ENCODE measurements at places on chromosomes 3 and 15.

GRCh38 chr15:39432026-39432425, 148.9 kb upstream of the THBS1 start:
- DNase-seq = no peak

DNA sequence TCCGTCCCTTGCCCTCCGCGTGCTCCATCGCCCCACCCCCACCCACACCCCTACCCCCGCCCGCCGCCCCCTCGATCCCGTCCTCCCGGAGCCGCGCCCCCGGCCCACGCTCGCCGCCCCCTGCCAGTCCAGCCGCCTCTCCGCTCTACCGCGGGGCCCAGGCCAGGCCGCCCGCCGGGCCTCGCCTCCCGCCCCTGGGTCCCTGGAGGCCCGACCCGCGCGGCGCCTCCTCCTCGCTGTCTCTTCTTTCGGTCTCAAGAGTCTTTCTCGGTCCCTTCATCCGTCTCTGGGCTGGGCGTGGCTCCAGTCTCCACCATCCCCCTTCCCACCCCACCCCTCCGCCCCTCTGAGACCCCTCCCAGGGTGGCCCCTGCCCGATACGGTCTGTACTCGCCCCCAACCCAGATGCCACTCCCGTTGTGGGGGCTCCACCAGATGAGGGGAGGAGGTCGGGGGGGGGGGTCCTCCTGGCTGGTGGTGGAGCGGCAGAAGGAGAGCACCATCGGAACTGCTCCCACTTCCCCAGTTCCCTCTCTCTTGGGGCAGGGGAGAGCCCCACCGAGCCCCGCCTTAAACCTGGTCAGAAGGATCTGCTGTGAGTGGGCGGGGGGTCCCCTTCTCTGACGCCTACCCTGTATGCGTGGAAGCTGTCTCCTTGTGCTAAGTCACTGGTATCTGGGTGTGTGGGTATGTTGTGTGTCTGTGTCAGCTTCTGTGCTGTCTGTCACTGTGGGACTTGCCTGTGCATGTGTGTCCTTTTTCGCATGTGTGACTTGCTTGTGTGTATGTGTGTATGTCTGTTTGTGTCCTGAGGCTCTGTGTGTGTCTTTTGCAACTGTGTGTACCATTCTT, 1.0 kb downstream of the PRKCD start:
- no peak for DNase-seq

DNA sequence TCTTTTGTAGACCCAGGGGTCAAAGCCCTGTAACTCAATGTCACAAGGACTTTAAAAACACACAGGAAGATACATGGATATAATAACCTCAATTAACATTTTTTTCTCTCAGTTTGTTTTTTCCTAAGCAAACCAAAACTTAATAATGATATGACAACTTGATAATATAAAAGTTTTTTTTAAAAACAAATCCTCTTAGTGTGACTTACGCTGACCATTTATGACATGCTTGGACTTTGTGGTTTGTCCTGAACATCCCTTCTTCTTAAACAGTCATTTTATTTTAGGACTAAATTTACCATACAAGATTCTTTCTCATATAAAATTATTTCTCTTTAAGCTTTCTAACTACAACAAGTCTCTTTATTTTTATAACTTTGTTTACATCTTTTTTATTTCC, 25.4 kb upstream of the FAM3D start:
- DNase-seq = peak; percentile 41

DNA sequence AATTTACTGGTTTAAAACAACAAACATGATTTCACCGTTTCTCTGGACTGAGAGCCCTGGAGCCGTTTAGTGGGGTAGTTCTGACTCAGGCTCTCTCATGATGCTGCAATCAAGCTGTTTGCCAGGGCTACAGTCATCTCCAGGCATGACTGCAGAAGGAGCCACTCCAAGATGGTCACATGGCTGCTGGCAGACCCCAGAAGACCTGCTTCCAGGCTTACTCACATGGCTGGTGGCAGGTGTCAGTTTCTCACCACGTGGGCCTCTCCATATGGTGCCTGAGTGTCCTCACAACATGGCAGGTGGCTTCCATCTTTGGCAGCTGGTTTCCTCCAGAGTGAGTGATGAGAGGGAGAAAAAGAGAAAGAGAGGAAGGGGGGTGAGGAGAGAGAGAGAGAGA, 378.3 kb upstream of the RGMA start:
- DNase-seq = no peak

GRCh38 chr3:140468407-140468806, 209.5 kb upstream of the TRIM42 start:
- no peak for DNase-seq

DNA sequence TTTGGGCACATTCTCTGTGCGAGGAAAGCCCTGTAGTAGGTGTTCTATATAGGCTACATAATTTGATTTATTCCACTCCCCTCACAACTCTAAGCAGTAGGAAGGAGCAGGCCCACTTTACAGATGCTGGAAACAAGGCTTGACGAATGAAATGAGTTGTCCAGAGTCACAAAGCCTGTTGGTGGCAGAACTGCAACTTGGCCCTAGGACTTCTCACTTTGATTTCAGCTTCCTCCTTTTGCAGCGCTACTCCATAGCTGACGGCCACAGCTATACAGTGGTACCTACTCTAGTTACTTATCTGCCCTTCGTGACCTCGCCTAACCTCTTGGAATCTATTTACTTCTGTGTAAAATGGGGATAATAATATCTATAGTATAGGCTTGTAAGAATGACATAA, 2.5 kb upstream of the IRAK2 start:
- no peak for DNase-seq

- DNase-seq = peak; percentile 48
Observed at GRCh38 chr3:9727041-9727595, 4.4 kb upstream of the BRPF1 start.

DNA sequence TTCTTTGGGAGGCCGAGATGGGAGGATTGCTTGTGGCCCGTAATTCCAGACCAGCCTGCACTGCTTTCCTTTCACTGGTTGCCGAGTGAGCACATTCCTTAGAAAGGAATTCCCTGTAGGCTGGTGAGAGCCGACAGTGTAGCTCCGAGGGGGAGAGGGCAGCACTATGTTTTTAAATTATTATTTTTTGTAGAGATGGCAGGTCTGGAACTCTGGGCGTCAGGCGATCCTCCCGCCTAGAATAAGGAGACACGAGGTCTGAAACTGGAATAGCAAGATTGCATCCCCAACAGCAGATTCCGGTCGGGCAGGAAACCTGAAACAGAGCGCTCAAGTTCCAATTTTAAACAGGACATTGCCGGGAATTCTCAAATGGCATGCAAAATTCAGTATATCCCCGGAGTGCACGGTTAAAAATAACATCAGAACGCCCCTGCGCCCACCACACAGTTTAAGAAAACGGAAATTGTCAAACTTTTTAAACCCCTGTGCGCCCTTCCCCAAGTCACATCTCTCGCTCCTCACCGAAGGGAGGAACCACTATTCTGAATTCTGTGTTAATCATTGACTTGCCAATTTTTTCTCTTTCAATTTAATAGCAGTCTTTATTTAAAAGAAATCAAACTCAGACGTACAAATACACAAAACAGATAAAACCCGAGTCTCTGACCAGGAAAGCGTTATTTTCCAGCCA, 643 bp upstream of the RNU5B-1 start:
- peak; percentile 44 for DNase-seq

- no peak for DNase-seq
Observed at GRCh38 chr15:70268698-70269251, 171.1 kb upstream of the TLE3 start.

DNA sequence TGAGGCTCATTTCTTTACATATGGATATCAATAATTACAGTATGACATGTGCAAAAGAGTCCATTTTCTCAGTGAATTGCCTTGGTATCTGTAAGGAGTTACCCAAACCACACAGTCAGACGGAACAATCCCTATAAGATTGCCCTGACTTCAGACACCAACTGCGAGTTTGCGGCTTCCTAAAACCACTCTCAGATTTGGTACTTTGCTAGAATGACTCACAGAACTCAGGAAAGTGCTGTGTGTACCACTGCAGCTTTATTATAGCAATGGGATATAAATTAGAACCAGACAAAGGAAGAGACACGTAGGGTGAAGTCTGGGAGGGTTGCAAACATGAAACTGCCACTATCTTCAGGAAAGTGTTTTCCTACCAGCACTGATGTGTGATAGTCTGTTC, 45.8 kb upstream of the ATP13A3 start:
- no peak for DNase-seq

- no peak for DNase-seq
Observed at GRCh38 chr3:178546079-178546478, 9.8 kb downstream of the KCNMB2 start.

DNA sequence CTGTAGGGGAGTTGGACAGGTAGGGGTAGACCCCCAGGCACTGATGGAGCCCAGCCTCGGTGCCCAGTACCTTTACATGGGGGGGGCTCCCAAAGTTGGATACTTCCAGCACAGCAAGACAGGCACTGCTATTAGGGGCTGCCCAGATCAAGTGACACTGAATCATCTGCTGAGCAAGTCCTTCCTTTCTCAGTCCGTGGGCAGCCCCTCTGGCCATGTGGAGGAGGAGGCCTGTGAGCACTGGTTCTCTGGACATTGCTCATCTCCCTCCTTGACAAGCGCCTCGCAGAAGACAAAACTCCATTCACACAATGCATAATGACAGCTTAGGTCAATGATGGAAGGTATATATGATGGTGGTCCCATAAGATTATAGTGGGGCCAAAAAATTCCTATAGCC, 35.7 kb downstream of the EEFSEC start:
- DNase-seq = no peak

DNA sequence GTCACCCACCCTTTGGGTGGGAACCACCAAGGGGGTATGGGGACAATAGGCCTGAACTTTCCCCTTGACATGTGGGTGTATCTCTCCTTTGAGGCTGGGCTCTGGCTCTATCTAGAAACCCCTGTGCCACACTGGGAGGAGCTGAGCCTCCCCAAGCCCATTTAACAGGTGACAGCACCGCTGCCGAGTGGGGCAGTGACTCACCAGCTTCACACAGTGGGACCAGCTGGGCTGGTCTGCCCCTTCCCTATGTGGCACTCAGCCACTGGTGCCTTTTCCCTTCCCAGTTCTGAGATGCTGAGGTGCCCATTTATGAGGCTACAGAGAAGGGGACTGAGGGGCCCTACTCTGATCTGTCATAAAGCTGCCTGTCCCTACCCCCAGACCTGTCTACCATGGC, 5.1 kb downstream of the PSTPIP1 start:
- no peak for DNase-seq

- no peak for DNase-seq
Observed at GRCh38 chr3:13261892-13262291, 158.2 kb downstream of the NUP210 start.

- DNase-seq = no peak
Observed at GRCh38 chr3:119894195-119894594, 112.3 kb downstream of the NR1I2 start.
